Activated naive CD8-positive, alpha-beta T cell treated with anti-CD3 and anti-CD28 coated beads for 36 hours (primary cell): ENCODE measurements at places on chromosomes 16 and 17. TPM values are rescaled to one million over a fixed set of nuclear protein-coding genes. Genes with fewer than 3 reads are reported as not detected.

The TBX4 gene
- total RNA-seq = not detected

The ACBD4 gene
- total RNA-seq = 8.6 TPM

The DDX19B gene
- 39.3 TPM for total RNA-seq

DNA sequence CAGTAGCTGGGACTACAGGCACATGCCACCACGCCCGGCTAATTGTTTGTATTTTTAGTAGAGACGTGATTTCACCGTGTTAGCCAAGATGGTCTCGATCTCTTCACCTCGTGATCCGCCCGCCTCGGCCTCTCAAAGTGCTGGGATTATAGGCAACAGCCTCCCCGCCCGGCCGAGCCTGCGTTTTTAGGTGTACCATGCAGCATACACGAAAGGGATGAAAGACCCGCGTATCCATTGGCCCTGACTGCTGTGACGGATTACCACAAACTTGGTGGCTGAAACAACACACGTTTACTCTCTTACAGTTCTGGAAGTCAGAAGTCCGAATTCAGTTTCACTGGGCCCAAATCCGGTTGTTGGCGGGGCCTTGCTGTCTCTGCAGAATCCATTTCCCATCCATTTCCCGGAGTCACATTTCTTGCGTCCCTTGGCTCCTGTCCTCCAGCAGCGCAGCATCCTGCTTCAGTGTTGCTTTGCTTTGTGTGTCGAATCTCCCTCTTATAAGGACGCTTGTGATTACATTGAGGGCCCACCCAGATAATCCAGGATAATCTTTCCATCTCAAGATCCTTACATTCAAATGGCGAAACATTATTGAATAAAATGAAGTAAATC, 8.3 kb upstream of the GUCY2D start:
- H3K4me3 ChIP-seq = no peak overlapping the region
- peaks cover 14% of the 10 kb centered on the region for H3K27me3 ChIP-seq
- no peaks in the 10 kb centered on the region for H3K36me3 ChIP-seq
- H3K4me1 ChIP-seq = peaks cover 16% of the 10 kb centered on the region

- H3K4me3 ChIP-seq = no peak overlapping the region
- H3K27ac ChIP-seq = no peak overlapping the region
- H3K27me3 ChIP-seq = no peaks in the 10 kb centered on the region
- no peak for DNase-seq
- peaks cover 25% of the 10 kb centered on the region for H3K4me1 ChIP-seq
Measured at GRCh38 chr16:53773150-53773846, 69.3 kb downstream of the FTO start.

DNA sequence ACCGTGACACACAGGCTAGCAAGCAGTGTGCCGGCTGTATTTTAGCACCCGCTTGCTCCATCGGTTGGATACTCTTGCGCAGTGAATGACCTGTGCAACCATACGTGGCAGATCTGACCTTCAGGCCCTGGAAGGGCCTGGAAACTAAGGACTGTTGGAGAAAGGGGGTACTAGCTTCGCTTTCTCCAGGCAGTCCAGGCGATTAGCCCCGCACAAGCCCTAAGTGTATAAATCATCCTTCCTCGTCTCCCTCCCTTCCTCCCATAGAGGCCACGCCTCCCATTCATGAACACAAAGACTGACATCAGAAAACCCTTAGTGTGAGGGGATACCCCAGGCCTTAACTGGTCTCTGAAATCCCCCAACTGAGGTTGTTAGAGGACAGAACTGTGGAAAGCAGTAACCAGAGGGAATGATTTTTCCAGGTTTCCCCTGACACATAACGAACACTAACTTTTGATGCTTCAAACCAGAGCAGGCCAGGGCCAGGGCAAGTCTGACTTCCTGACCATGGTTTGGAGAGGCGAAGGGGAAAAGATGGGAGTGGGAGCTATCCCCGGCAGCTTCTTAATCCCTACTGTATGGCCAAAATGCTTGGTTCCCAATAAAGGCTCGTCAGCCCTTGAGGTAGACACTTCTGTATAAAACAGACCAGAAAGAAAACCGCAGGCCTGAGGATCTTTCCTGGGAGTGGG, 1.4 kb upstream of the DYNLL2 start:
- no peak overlapping the region for H3K27ac ChIP-seq
- H3K36me3 ChIP-seq = peaks cover 13% of the 10 kb centered on the region
- peaks cover 22% of the 10 kb centered on the region for H3K4me1 ChIP-seq
- no peaks in the 10 kb centered on the region for H3K27me3 ChIP-seq
- no peak overlapping the region for H3K4me3 ChIP-seq

The MIEN1 gene
- 30.7 TPM for total RNA-seq

- peak overlapping the region; percentile 23 for H3K27ac ChIP-seq
- peaks cover 51% of the 10 kb centered on the region for H3K36me3 ChIP-seq
- H3K4me3 ChIP-seq = no peak overlapping the region
- H3K4me1 ChIP-seq = peaks cover 72% of the 10 kb centered on the region
- no peaks in the 10 kb centered on the region for H3K27me3 ChIP-seq
Measured at GRCh38 chr17:46085522-46085921, 86.5 kb downstream of the STH start.

The RNF112 gene
- total RNA-seq = not detected

- no peak overlapping the region for H3K27ac ChIP-seq
- peaks cover 3% of the 10 kb centered on the region for H3K4me1 ChIP-seq
- H3K4me3 ChIP-seq = no peak overlapping the region
- no peaks in the 10 kb centered on the region for H3K27me3 ChIP-seq
Measured at GRCh38 chr17:82938873-82939620, 99.2 kb upstream of the ZNF750 start.

DNA sequence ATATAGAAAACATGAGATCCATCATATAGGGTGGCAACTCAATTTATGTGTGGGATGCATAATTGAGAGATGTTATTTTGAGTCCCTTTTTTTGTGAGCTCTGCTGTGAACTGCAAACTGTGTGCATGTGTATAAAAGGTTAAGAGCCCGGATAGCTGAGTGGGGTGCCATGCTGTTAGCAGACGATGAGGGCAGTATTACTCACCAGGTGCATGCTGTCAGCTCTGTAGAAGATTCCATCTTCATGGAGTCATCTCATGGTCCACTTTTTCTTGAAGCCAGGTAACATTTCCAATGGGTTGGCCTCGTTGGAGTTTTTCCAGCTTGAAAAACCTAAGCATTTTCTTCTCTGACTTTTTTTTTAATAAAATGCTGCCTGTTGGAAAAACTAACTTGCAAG, 43.0 kb upstream of the RHBDL3 start:
- H3K4me1 ChIP-seq = peaks cover 54% of the 10 kb centered on the region
- H3K27me3 ChIP-seq = no peaks in the 10 kb centered on the region
- H3K27ac ChIP-seq = peak overlapping the region; percentile 52
- no peak for DNase-seq

GRCh38 chr16:4924593-4925292, 12.2 kb downstream of the PPL start:
- H3K4me1 ChIP-seq = no peaks in the 10 kb centered on the region
- no peak overlapping the region for H3K4me3 ChIP-seq
- no peak overlapping the region for H3K27ac ChIP-seq
